Right renal pelvis (tissue), 4 donors: ENCODE measurements at places on chromosomes 6 and 20.

DNA sequence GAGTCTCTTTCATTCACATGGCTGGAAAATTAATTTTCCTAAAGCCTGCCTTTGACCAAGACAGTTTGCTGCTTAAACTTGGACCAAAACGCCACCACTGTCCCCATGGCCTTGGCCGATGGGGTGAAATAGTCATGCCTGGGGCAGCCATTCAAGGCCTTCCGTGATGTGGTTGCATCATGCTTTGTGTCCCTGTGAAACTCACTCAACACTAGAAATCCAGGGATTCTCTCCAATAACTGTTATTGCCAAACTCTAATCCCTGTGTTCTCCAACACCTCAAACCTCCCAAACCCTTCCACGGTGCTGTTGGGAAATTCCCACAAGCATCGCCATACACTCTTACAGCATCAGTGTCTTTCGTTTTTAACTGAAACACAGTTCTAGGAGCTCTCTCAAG lies 1.4 kb upstream of the TXNDC5 start:
- DNase-seq: no peak

- DNase-seq: no peak
These were observed 887 bp upstream of the NSFL1C start for GRCh38 chr20:1467355-1468116.

DNA sequence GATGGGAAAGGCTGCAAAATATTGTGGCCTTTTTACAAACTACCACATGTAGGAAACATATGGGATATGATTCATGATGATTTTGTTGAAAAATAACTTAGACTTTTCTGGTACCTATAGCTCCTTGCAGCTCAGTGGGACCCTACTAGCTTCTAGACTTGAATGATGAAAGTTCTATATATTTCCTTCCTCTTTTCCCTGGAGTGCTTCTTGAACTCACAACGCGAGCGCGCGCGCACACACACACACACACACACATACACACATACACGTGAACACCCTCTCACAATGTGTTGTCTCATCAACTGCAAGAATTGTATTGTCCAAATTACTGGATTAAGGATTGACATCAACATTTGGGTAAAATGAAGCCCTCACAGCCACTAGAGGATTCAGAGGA lies 61.9 kb downstream of the TOX2 start:
- DNase-seq: no peak

DNA sequence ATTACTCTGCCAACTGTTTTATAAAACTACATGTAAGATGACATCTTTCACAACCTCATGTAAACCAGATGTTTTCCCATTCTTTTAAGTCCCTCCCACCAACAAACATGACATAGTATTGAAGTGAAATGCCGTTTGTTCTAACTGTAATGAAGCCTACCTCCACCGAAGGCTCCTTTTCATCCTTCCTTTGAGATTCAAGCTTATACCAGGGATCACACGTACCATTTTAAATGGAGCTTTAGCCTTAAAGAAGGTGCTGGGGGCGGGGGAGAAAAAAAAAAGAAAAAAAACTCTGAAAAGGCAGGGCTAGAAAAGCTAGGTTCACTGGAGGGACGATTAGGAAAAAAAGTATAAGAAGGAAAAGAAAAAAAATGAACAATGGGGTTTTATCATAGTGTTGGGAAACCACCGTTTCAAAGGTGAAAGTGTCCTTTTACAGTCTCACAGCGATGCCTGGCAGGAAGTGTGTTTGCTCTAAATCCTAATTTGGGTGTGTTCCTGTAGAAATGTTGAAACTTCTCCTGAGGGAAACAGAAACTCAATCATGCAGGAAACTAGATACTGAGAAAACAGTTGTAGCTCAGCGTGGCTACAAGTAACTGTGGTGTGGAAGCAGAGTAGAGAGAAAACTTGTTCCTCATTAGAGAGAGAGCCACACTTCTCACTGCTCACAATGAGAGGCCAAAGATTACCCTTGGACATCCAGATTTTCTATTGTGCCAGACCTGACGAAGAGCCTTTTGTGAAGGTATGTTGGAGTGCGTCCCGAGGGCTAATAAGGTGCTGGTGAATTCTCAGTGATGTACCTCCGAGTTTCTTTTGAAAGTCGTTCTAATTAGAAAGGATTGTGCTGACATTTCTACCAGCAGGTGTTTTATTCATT lies 37.6 kb upstream of the HINT3 start:
- DNase-seq: peak; percentile 55

GRCh38 chr6:40343318-40343876 lies 243.8 kb downstream of the LRFN2 start:
- DNase-seq: no peak

DNA sequence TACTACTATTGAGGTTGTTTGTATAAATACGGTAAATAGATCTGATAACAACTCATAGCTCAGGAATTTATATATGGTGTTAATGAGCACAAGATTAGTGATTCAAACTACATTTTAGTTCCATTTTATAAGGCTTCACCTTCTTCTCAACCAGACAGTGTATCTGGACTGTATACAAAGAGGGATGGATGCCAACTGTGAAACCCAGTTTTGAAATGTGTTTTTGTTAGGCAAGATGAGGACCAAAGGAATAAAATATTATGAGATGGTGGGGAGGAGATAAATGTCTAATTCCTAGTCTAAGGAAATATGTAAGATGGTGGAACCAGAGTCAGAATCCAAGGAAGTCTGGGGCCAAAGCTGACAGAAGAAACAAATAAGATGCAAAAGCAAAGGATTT lies 329.0 kb downstream of the GRIK2 start:
- DNase-seq: no peak
